NCI-H146 (cell line): ENCODE measurements at places on chromosomes 7 and 10.

DNA sequence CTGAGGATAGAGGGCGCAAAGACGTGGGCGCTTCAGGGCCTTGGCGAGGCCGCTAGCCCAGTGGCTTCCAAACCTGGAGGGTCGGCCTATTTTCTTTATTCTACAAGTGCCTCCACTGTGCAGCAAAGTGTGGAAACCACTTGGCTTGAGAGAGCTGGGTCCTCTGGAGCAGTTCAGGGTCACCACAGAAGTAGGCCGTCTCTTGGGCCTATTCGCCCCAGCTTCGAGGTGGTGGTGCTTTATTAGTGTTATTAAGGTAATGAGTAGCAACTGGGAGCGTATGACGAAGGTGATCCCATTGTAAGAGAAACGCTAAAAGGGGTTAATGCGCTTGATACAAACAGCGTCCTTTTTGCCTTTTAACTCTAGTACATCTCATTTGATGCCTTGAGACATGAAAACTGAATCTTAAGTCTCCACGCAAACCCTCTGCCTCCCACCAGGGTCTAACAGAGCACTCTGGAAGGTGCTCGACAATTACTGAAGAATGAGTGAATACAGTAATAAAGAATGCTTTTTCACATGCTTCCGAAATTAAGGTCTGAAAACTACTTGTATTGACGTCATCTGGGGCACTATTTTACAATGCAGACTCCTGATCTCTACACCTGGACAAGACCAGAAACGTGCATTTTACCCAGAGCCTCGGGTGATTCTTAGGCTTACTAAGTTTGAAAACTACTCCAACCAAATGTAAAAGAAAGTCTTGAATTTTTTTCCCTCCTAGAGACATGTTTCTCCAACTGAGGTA is 647 bp upstream of the GSAP start:
- DNase-seq: no peak

- DNase-seq: no peak
Measured at GRCh38 chr7:109206196-109206595, 636.5 kb downstream of the DNAJB9 start.

GRCh38 chr7:51034521-51035264 is 252.0 kb upstream of the GRB10 start:
- no peak for DNase-seq

- DNase-seq: peak; percentile 60
Measured at GRCh38 chr7:128459394-128459878, 3.8 kb downstream of the HILPDA start.

DNA sequence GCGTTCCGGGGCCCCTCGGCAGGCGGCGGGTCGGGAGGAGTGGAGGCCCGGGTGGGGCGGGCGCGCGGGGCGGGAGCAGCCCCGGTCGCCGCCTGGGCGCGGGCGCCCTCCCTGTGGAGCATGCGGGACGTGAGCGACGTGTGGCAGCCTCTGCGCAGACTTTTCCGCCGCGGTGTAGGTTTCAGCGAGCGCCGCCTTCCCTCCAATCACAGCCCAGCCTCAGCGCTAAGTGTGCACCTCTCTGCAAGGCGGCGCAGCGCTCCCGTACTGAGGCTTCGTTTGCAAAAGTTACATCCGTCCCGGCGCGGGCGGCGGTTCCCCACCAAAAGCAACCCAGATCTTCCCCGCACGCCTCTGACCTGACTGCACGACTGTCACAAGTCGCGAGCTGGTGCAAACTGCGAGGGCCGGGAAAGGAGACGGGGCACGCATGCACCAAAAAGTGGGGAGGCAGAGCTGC is 1.2 kb upstream of the PFKFB3 start:
- peak; percentile 69 for DNase-seq

DNA sequence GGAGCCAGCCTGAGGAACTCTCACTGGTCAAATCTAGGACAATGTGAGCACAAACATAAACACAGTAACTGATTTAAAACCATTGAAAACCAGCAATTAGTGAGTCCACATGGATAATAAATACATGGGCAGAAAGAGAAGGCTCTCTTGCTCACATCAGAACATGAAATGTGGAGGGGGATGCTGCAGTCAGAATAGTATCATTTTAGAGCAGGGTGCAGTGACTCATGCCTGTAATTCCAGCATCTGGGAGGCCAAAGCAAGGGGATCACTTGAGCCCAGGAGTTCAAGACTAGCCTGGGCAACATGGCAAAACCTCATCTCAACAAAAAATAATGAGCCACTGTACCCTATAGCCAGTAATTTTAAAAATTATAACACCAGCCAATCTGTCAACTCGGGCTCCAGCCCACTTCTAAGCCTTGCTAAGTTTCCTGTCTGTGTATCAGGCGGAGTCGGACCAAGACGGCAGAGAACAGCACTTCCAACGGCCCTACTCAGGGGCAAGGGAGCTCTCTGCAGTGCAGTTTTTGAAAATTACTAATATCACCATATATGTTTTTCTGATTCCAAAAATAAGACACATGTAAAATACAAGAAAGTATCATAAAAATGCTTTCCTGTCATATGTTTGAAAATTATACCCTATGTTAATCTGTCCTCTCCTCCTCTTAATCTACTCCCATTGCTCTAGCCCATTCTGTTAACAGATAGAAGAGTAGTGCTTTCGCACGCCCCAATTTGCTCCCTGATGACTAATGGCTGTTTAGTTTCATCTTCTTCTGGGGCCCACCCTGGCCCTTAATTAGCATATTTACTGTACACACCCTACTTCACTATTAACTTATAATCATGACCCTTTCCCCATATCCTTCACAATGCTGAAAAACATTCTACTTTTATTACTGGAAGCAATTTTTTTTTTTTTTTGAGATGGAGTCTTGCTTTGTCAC is 17.1 kb downstream of the URGCP start:
- DNase-seq: no peak

- DNase-seq: no peak
Measured at GRCh38 chr7:87316846-87317552, 28.5 kb upstream of the CROT start.

- no peak for DNase-seq
Measured at GRCh38 chr10:110840225-110840922, 31.4 kb upstream of the PDCD4 start.

GRCh38 chr10:54691331-54691730 is 109.7 kb downstream of the PCDH15 start:
- DNase-seq: no peak

DNA sequence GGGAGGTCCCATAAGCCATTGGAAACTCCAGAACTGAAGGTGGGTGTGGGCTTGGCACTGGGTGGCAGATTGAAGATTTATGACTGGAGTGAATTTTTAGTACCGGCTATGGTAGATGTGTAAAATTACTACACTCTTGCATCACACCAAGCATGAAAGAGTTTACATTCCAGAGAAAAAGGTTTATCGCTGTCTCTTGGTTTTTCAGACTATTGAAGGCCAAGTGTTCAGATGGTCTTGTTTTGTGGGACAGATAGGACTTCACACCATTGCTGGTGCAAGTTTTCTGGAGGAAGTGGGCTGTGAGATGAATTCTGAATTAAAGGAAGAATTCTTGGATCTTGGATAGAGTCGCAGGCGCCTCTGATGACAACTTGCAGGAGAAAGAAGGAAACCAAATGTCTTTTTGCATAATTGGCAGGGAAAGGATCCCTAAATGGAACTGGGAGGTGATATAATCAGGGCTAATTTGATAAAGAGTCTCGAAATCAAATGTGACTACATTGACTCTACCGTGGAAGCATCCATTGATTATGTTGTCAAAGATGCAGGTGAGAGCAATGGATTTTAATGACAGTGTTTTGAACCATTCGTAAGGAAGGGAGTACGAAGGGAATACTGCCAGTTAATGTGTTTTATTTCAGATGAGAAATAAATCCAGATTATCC is 14.2 kb upstream of the NMT2 start:
- no peak for DNase-seq

- no peak for DNase-seq
Measured at GRCh38 chr10:15661574-15661973, 58.1 kb downstream of the ITGA8 start.

DNA sequence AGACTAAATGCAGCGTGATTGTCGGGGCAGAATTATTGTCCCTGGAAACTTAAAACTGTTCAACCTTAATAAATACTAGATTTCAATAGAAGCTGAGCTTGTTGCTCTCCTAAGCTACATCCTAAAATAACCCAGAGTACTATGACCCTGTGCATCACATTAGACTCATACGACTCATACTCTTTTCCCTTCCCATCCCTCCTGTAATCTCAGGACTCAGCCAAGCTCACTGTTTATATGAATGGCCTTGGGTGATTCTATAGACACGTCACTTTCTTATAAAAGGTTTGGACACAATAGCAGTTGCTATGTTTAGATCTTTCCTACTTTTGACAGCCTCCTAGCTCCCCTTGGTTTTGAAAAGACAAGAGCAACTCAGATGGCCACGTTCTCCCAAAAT is 17.2 kb downstream of the TCF7L2 start:
- DNase-seq: no peak

- DNase-seq: no peak
Measured at GRCh38 chr7:103373866-103374643, 26.6 kb downstream of the PSMC2 start.
